Brain pericyte (primary cell): ENCODE measurements at places on chromosomes 3 and 15.

DNA sequence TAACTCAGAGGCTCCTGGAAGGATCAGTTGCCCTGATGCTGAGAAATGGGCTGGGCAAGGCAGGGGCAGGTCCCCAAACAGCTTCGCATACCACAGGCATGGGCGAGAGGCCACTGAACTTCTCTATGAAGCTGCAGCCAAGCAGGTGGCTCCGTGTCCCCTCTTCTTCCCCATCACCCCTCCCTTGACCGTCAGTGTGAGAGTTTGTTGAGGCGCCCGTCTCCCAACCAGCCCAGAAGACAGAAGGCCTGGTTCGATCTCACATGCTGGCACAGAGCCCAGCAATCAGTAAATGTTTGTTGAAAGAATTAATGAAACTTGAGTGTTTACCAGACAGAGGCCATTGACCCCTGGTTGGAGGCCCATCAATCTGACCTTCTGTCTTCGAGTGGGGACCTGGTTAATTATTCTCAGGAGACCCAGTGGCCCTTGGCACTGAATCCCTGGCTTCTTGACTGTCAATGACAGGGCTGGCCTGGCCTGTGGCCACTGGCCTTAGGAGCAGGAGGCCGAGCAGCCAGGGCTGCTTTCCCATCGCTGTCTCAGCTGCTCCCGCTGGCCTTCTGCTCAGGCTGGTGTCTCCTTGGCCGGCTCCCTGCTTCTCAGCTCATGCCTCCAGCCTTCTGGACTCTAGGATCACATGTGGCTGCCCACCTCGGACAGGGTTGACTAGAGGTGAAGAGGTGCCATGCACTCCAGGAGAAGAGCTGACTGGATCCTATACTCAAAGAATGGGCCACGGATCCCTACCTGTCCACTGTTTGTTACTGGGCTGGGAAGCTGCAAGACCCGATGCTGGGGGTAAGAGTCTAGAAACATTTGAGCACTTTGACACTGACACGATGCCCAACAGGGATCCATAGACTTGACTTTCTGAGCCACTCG lies 113.4 kb downstream of the ASB7 start:
- no peak for DNase-seq

- DNase-seq = no peak
These were observed 68.8 kb downstream of the AQR start for GRCh38 chr15:34900748-34901147.

DNA sequence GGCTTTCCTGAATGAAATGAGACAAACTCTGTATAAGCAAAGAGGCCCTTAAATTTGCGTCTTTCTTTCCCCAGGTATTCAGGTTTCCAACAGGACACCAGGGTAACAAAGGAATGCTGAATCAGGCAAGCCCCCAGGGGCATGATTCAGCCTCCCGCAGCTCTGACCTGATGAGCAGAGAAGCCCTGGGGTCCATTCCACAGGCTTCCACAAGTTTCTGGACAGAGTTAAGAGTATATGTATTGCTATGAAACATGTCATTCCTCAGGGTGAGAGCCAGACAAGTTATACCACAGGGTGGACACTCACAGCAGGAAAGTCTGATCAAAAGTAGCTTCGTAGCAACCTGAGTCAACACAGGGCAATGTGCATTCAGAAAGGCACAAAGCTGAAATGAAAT lies 68.1 kb upstream of the CTNNB1 start:
- peak; percentile 13 for DNase-seq

GRCh38 chr15:38378161-38378560 lies 75.8 kb upstream of the FAM98B start:
- peak; percentile 7 for DNase-seq

- DNase-seq = no peak
These were observed 8.3 kb upstream of the PIGZ start for GRCh38 chr3:196976941-196977340.

GRCh38 chr15:41494922-41495735 lies 1.5 kb downstream of the ITPKA start:
- DNase-seq = no peak

DNA sequence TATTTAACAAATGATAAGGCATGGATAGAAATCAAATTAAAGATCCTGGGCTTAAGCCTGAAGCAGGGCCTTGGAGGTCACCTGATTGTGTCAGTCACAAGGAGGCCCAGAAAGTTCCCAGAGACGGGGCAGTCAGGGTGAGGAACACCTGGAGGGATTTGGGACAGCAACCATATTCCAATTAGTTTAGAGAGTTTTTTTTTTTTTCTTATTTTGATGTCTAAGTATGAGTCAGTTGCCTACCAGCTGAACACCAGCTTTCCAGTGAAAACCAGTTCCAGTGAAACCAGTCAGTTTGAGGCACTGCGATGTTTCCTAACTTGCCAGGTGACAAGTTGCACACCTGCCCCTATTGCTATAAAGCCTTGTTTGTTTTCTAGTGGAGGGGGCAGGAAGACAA lies 350.7 kb upstream of the AZI2 start:
- DNase-seq = no peak
